ENCODE measurements at places on chromosomes 5 and 9.

- DNase-seq: no peak
Observed at GRCh38 chr9:114909661-114910060, 20.7 kb downstream of the TNFSF8 start.

GRCh38 chr5:151238303-151238741 lies 14.4 kb upstream of the CCDC69 start:
- DNase-seq: no peak

DNA sequence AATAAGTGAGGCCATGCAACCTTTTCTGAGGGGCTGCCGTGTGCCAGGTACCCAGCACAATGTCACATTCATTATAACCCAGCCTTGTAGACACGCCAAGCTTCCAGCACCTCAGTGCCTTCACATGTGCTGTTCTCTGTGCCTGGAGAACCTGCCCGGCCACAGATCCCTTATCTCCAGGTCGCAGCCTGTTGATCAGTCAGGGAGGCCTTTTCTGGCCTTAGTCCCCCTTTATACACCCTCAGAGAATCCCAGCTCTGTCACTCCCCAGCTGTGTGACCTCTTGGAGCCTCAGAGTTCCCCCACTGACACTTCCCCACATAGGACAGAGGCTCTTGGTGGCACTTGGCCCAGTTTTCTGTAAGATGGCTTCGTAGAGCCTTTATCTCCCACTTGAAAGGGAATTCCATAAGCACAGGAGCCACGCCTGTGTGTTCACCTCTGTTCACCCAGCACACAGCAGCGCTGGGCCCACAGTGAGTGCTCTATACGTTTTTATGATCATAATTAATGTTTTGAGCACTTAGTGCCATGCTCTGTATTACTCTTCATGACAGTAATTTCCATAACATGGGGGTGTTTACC lies 38.7 kb downstream of the NEURL1B start:
- DNase-seq: no peak

DNA sequence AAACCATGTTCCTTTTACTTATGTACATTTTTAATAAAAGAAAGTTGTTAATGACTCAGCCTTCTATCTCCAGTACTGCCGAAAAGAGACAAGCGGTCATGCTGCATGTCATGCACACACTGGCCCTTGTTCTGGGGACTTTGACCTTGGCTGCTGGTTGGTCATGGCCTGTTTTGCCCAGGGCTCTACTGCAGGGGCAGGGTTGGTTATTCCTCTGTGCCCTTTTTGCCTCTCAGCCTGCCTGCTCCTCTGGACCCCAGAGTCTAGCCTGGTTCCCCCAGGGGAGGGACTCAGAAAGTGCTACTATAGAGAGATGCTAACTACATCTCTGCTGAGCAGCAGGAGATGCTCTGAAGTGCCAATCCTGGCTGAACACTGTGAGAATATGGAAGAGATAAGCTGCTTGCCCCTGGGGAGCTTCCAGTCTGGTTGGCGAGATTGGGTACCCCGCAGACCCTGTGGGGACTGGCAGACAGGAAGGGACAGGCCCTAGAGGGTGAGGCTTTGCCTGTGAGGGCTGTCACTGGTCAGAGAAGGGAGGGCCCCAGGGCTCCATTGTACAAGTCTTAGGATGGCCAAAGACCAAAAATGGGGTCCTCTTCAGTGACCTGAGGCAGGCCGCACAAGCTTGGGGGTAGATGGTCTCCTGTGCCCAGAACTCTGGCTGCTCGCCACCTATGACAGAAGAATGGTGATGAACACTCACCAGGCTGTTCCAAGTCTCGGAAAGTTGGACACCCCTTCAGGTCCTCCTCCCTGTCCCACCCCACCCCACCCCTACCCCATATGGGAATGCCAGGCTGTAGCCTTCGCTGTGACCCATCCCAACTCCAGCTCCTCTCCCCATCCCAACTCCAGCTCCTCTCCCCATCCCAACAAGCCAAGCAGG lies 14.3 kb downstream of the IRF1 start:
- no peak for DNase-seq

DNA sequence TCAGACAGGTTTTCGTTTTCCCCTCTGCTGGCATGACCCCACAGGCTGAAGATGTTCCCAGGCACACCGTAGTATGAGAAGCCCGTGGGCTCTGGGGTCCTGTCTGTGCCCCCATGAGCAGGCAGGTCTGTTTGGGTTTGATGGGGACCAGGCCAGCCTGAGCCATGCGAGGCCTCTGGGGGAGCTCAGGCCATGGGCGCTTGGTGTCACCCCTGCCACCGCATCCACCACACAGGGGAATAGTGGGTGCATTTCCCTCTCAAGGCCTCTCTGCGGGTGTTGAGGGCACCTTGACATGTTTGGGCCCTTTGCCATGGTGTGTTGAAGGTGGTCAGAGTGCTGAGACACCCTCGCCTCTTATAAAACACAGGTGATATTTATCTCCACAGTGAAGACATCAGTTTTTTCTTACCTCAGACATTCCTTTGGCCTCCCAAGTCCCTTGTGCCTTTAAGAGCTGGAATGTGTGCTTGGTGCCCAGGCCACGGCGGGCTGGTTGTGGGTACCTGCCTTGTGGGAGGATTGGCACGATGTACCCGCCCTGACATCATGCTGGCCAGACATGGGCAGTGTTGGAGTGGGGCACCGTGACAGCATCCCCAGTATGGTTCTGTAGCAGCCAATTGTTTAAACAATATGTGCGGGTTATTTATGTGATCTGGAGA lies 68.3 kb downstream of the WNK2 start:
- no peak for DNase-seq

- DNase-seq: no peak
Observed at GRCh38 chr5:56751572-56752313, 63.6 kb upstream of the MAP3K1 start.

DNA sequence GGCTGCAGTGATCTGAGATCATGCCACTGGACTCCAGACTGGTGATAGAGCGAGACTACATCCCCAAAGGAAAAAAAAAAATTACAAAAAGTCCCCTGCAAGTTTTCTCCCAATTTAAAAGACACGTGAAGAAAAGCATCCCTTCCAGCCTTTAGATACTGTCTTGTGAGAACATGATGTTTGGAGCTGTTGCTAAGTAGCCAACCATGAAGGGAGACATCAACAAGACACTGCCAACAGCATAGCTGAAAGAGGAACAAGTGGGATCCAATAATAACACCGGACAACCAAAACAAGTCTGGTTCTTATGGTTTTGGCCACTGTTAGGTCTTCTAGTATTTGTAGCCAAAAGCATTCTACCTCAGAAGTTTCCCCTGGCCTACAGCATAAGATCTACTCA lies 118.9 kb upstream of the CCDC180 start:
- no peak for DNase-seq

- peak; percentile 32 for DNase-seq
Observed at GRCh38 chr9:70412832-70413463, 1.5 kb downstream of the KLF9 start.

Data from NCI-H510A (cell line).